ENCODE measurements at places on chromosomes 11 and 22.

- no peak overlapping the region for H3K27ac ChIP-seq
- no peak overlapping the region for H3K4me3 ChIP-seq
- no peaks in the 10 kb centered on the region for H3K36me3 ChIP-seq
- DNase-seq = peak; percentile 11
Observed at GRCh38 chr11:125871391-125872137, 15.9 kb upstream of the HYLS1 start.

- peak overlapping the region; percentile 2 for H3K27ac ChIP-seq
- peaks cover 11% of the 10 kb centered on the region for H3K36me3 ChIP-seq
- no peaks in the 10 kb centered on the region for H3K27me3 ChIP-seq
- no peak overlapping the region for H3K4me3 ChIP-seq
- H3K4me1 ChIP-seq = peaks cover 29% of the 10 kb centered on the region
Observed at GRCh38 chr11:66186470-66186869, 82.0 kb upstream of the RAB1B start.

DNA sequence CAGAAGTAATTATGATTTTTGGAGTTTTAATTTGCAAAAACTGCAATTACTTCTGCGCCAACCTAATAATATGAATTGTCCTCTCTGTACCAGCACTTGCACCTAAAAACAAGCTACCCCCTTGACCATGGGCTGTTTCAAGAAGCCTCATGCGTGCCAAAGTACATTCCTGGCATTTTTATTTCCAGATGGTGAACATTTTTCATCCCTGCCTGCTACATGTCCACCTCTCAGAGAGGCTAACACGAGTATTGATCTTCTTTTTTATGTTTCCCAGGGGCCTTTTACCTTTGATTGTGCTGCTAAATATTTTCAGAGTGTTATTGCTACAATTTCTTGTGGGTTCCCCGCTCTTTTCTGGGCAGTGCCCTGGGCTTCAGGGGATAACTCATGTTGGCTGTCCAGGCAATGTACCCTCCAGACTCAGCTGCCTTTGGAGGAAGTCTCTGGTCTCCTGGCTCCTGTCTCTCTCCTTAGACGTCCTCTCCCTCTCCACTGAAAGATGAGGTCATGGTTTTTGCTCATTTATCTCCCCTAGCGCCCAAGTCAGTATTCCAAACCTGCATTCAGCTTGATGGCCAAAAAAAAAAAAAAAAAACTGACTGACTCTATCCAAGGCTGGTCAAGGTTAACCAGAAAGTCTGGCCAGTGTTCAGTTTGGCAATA is 86.2 kb upstream of the ASPHD2 start:
- no peak for DNase-seq
- no peaks in the 10 kb centered on the region for H3K4me1 ChIP-seq
- no peak overlapping the region for H3K4me3 ChIP-seq
- H3K36me3 ChIP-seq = no peaks in the 10 kb centered on the region
- H3K27ac ChIP-seq = no peak overlapping the region

- H3K36me3 ChIP-seq = peaks cover 4% of the 10 kb centered on the region
- H3K27me3 ChIP-seq = no peaks in the 10 kb centered on the region
- no peak overlapping the region for H3K27ac ChIP-seq
Observed at GRCh38 chr11:75323609-75324008, 27.9 kb downstream of the ARRB1 start.

DNA sequence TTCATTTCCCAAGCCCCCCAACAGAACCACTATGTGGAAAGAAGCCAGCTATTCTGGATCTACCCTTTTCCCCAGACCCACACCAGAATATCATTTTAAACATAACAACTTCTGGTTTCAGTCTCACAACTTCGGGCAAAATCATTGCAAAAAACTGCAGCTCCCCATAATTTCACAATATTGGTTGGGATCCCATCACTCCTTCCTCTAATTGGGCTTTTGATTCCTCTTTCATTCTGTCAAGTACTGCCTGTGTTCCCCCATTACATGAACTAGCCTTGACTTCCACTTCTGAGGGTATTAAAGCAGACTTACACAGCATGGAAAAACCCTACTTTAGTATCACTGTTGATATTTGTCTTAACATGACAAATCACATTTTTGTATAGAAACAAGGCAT is 4.1 kb upstream of the APOL3 start:
- peaks cover 76% of the 10 kb centered on the region for H3K4me1 ChIP-seq
- H3K36me3 ChIP-seq = peaks cover 74% of the 10 kb centered on the region
- peak overlapping the region; percentile 98 for H3K27ac ChIP-seq
- H3K27me3 ChIP-seq = no peaks in the 10 kb centered on the region
- DNase-seq = no peak

- no peak overlapping the region for H3K4me3 ChIP-seq
- H3K27ac ChIP-seq = no peak overlapping the region
- H3K36me3 ChIP-seq = peaks cover 9% of the 10 kb centered on the region
- DNase-seq = no peak
- no peaks in the 10 kb centered on the region for H3K27me3 ChIP-seq
- peaks cover 18% of the 10 kb centered on the region for H3K4me1 ChIP-seq
Observed at GRCh38 chr22:46829941-46830715, 67.7 kb downstream of the TBC1D22A start.

- no peaks in the 10 kb centered on the region for H3K4me1 ChIP-seq
- no peaks in the 10 kb centered on the region for H3K36me3 ChIP-seq
- H3K4me3 ChIP-seq = no peak overlapping the region
- H3K27me3 ChIP-seq = peaks cover 23% of the 10 kb centered on the region
- H3K27ac ChIP-seq = no peak overlapping the region
Observed at GRCh38 chr22:32916025-32916424, 114.5 kb downstream of the TIMP3 start.

GRCh38 chr22:44184006-44184405 is 3.3 kb downstream of the PARVG start:
- no peaks in the 10 kb centered on the region for H3K27me3 ChIP-seq
- no peak for DNase-seq
- peaks cover 11% of the 10 kb centered on the region for H3K36me3 ChIP-seq
- peak overlapping the region; percentile 76 for H3K4me3 ChIP-seq
- peak overlapping the region; percentile 91 for H3K27ac ChIP-seq
- peaks cover 25% of the 10 kb centered on the region for H3K4me1 ChIP-seq

DNA sequence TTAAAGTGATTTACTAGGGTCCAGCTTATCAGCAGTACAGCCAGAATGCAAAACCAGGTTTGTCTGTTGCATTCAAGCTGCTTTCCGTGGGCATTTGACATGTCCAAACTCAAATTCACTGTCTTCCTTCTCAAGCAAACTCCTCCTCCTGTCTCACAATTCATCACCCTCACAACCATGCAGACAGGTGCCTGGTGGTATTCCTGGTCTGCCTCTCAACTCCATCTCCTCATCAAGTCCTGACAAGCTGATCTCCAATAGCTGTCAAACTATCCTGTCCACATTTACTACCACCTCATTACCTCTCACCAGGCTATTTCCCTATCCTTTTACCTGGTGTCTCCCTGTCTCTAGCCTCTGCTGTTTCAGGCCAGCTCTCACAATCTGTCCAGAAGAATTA is 49.1 kb upstream of the LYVE1 start:
- H3K36me3 ChIP-seq = peaks cover 2% of the 10 kb centered on the region
- no peak overlapping the region for H3K27ac ChIP-seq
- H3K27me3 ChIP-seq = peaks cover 18% of the 10 kb centered on the region
- no peak overlapping the region for H3K4me3 ChIP-seq
- DNase-seq = no peak

DNA sequence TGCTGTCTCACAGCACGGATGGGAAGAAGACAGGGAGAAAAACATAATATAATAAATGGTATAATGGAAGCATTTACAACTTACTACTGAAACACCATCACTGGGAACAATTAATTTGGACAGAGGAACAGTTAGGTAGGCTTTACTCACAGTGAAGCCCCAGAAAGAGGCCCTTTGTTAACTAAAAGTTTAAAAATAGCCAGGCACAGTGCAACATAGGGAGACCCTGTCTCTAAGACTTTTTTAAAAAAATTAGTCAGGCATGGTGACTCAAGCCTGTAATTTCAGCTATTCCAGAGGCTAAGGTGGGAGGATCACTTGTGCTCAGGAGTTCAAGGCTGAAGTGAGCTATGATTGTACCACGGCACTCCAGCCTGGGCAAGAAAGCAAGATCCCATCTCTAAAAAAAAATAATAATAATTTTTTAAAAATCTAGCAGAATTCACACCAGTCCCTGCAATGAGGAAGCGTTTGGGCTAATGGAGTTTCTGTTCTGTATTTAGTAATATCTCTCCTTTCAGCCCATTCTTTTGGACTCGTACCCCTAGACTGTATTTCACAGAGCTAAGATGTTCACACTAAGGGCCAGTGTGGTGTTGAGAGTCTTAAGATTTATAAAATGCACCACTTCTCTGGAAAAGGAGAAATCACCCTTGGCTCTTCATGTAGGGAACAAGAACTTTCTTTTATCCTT is 275.5 kb downstream of the SOX6 start:
- H3K36me3 ChIP-seq = no peaks in the 10 kb centered on the region
- H3K4me3 ChIP-seq = no peak overlapping the region
- no peak for DNase-seq

DNA sequence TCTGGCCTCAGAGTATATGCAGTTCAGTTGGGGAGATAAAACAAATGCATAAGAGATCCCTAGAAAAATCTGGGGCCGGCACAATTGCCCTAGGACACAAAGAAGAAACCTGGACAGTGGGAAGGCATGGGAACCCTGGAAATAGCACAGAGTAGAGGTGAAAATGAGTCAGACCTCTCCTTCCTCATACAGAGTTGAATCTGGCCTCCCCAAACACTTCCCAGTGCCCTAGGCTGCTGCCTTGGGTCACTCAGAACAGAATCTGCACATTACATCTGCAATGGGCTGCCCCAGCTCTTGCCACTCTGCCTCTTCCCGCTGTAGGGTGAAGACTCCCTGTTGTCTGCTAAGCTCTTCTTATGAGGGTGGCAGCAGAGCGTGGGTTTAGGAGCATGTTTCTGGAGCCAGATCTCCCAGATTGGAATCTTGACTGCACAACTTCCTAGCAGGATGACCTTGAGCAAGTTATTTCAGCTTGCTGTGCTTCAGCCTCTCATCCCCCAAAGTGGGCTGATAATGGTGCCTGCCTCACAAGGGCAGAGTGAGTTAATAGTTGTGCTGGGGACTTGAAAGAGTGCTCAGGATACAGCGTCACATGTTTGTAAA is 47.1 kb upstream of the NECTIN1 start:
- DNase-seq = no peak
- H3K27ac ChIP-seq = no peak overlapping the region
- H3K36me3 ChIP-seq = no peaks in the 10 kb centered on the region
- no peak overlapping the region for H3K4me3 ChIP-seq

GRCh38 chr11:16454289-16454863 is 98.0 kb upstream of the SOX6 start:
- H3K4me1 ChIP-seq = no peaks in the 10 kb centered on the region
- H3K27ac ChIP-seq = no peak overlapping the region
- H3K4me3 ChIP-seq = no peak overlapping the region
- H3K27me3 ChIP-seq = no peaks in the 10 kb centered on the region

- H3K27ac ChIP-seq = no peak overlapping the region
- H3K27me3 ChIP-seq = no peaks in the 10 kb centered on the region
- H3K36me3 ChIP-seq = no peaks in the 10 kb centered on the region
- no peak for DNase-seq
- H3K4me1 ChIP-seq = peaks cover 7% of the 10 kb centered on the region
- no peak overlapping the region for H3K4me3 ChIP-seq
Observed at GRCh38 chr11:73478737-73479347, 102.6 kb downstream of the RELT start.

- H3K4me1 ChIP-seq = no peaks in the 10 kb centered on the region
- DNase-seq = no peak
- H3K27ac ChIP-seq = peak overlapping the region; percentile 26
- no peak overlapping the region for H3K4me3 ChIP-seq
Observed at GRCh38 chr11:57499983-57500461, 15.5 kb downstream of the SLC43A1 start.

GRCh38 chr11:1792461-1792860 is 28.7 kb upstream of the CTSD start:
- H3K4me3 ChIP-seq = peak overlapping the region; percentile 77
- H3K36me3 ChIP-seq = peaks cover 3% of the 10 kb centered on the region
- H3K4me1 ChIP-seq = peaks cover 6% of the 10 kb centered on the region
- H3K27ac ChIP-seq = peak overlapping the region; percentile 80
